Panc1 (cell line): ENCODE measurements at places on chromosomes 11 and 22. TPM values are rescaled to one million over a fixed set of nuclear protein-coding genes. Genes with fewer than 3 reads are reported as not detected.

Gene HSCB
- 10.2 TPM for total RNA-seq

Gene C11orf91
- total RNA-seq: 1.3 TPM

Gene IL18
- 22.5 TPM for total RNA-seq

Gene SLC22A9
- total RNA-seq: not detected

Gene NPTXR
- total RNA-seq: 32.6 TPM

Gene CHRM1
- not detected for total RNA-seq

Gene UPB1
- 0.10 TPM for total RNA-seq

Gene MMP13
- 0.15 TPM for total RNA-seq

- no peak overlapping the region for H3K27ac ChIP-seq
- no peak overlapping the region for H3K4me3 ChIP-seq
- H3K27me3 ChIP-seq: no peaks in the 10 kb centered on the region
- peak; percentile 43 for DNase-seq
- no peaks in the 10 kb centered on the region; the same call in 1 of the 2 replicates for H3K36me3 ChIP-seq
Observed at GRCh38 chr11:117226388-117227385, 5.2 kb downstream of the PCSK7 start.

DNA sequence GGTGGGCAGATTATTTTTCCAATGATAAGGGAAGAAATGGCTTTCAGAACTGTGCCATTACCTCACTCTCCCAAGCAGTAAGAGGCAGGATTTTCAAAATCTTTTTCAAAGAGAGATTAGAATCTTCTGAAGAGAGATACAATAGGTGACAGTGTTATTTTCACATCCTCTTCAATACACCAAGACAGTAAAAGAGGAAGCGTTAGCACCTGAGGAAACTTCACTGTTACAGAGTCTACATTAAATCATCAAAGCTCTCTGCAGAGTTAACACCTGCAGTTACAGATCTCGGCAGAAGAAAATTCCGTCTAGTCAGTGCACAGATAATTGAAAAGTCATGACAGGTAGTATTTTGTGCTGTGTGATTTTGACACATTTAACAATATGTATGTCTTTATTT is 144.9 kb downstream of the PGR start:
- no peaks in the 10 kb centered on the region for H3K36me3 ChIP-seq
- H3K27me3 ChIP-seq: no peaks in the 10 kb centered on the region
- H3K27ac ChIP-seq: no peak overlapping the region
- DNase-seq: no peak
- H3K4me3 ChIP-seq: no peak overlapping the region

- no peak for DNase-seq
- no peak overlapping the region for H3K27ac ChIP-seq
- no peaks in the 10 kb centered on the region for H3K36me3 ChIP-seq
Observed at GRCh38 chr22:47570851-47571250, 808.4 kb downstream of the TBC1D22A start.

DNA sequence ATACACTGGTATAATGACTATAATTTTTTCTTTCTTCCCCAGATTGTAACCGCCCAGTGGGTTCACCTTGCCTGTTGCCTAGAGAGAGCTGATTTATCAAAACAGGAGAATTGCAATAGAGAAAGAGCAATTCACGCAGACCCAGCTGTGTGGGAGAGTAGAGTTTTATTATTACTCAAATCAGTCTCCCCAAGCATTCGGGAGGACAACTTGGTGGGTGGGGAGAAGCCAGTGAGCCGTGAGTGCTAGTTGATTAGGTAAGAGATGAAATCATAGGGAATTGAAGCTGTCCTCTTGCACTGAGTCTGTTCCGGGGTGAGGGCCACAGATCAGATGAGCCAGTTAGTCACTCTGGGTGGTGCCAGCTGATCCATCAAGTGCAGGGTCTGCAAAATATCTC is 73.2 kb downstream of the SLC35F2 start:
- H3K27me3 ChIP-seq: no peaks in the 10 kb centered on the region
- no peak overlapping the region for H3K4me3 ChIP-seq
- H3K4me1 ChIP-seq: peaks cover 7% of the 10 kb centered on the region
- H3K36me3 ChIP-seq: no peaks in the 10 kb centered on the region
- no peak for DNase-seq

GRCh38 chr11:122812638-122813037 is 25.7 kb upstream of the CRTAM start:
- H3K4me3 ChIP-seq: no peak overlapping the region
- no peaks in the 10 kb centered on the region; the same call in 1 of the 2 replicates for H3K4me1 ChIP-seq
- no peak overlapping the region for H3K27ac ChIP-seq
- DNase-seq: no peak
- no peaks in the 10 kb centered on the region for H3K27me3 ChIP-seq
- no peaks in the 10 kb centered on the region for H3K36me3 ChIP-seq

DNA sequence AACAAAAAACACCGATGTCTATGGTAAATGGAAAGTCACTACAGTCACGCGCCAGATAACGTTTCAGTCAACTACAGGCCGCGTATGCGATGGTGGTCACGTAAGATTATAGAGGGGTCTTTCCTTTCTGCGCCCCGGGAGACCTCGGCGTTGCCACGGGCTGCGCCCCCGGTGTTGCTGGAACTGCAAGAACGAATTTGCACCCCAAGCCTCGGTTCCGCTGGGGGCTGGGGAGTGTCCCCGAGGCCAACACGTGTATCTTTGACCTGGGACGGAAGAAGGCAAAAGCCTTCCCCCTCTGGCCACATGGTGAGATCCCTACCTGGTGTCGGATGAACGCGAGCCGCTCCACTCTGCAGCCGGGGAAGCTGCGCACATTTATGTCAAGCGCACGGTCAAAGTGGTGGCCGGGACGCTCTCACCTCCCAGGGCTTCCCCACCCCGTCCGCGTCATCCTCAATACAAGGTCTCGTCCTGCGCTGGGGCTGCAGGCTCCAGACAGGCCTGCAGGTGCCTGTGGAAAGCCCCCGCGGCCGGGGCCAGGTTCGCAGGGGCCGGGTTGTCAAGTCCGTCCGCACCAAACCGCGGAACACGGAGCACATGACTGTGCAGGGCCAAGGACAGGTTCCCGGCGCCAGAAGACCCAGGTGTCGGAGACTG is 29.3 kb upstream of the APLP2 start:
- DNase-seq: no peak
- H3K4me1 ChIP-seq: peaks cover 16% of the 10 kb centered on the region; the same call in 1 of the 2 replicates
- H3K4me3 ChIP-seq: no peak overlapping the region
- no peaks in the 10 kb centered on the region for H3K36me3 ChIP-seq
- no peak overlapping the region for H3K27ac ChIP-seq
- no peaks in the 10 kb centered on the region for H3K27me3 ChIP-seq

GRCh38 chr11:12800032-12800671 is 125.9 kb downstream of the TEAD1 start:
- no peak overlapping the region for H3K27ac ChIP-seq
- H3K4me3 ChIP-seq: no peak overlapping the region
- H3K36me3 ChIP-seq: 0 out of 2 replicates have a peak, but pooled peaks cover 2% of the 10 kb centered on the region
- DNase-seq: no peak

DNA sequence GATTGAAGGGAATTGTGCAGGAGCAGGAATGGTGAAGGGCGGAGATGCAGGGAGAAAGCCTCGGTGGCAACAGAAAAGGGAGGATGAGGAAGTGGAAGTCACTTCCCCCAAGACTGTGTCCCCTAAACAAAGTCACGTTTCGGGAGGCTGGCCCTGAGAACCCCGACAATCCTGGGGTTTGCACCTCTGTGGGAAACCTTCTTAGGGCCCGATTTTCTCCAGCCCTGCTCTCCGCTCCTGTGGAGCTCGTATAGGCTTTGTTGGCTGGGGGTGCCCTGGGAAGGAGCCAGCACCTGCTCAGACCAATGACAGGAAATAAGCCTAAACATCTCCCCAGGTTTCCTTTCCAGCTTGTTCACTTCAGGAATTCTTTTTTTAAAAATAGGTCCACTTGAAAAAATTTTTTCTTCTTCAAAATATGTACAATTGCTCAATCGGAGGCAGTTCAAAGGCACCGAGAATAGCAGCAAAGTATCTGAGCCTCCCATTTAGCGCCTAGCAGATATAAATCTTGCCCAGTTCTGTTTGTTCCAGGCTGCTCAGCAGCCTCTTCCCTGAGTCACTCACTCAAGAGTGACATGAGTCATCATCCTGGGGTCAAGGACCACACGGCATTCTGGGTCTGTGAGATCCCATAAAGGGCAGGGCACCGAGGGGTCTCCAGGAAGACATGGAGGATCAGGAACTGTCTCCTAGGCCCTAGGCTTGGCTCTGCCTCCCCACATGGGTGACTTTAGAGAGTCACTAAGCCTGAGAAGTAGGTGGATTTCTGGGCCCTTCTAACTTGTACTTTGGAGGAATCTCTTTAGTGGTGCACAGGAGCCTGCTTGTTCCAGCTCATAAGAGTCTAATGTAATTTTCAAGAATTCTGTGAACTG is 34.0 kb downstream of the IRAG1 start:
- no peaks in the 10 kb centered on the region for H3K27me3 ChIP-seq
- peaks cover 29% of the 10 kb centered on the region for H3K4me1 ChIP-seq
- H3K27ac ChIP-seq: peak overlapping the region; percentile 74
- H3K36me3 ChIP-seq: no peaks in the 10 kb centered on the region
- H3K4me3 ChIP-seq: peak overlapping the region; percentile 9; the same call in 1 of the 2 replicates

- DNase-seq: no peak
- H3K27me3 ChIP-seq: no peaks in the 10 kb centered on the region
- peak overlapping the region; percentile 99 for H3K27ac ChIP-seq
- H3K36me3 ChIP-seq: peaks cover 25% of the 10 kb centered on the region
- peak overlapping the region; percentile 94 for H3K4me3 ChIP-seq
- H3K4me1 ChIP-seq: peaks cover 12% of the 10 kb centered on the region
Observed at GRCh38 chr11:61362542-61362875, 335 bp downstream of the TMEM138 start.

DNA sequence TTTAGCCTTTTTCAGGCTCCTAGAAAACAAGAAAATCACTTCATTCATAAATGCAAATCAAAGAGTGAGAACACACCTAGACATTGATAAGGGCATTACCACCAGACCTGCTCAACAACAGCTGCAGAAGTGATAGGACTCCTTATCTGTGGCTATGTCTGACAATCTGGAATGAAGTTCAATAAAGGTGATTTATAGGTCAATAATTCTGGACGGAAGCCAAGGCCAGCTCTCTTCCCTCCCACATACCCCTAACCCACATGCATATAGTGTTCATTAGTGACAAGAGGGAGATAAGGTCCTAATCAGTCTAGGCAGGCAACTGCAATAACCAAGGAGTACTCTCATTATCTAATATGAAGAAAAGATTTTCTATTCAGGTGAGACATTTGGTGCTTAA is 111.3 kb downstream of the ETS1 start:
- no peaks in the 10 kb centered on the region for H3K27me3 ChIP-seq
- peaks cover 17% of the 10 kb centered on the region; the same call in 1 of the 2 replicates for H3K36me3 ChIP-seq
- no peak overlapping the region for H3K27ac ChIP-seq
- DNase-seq: no peak
- H3K4me1 ChIP-seq: peaks cover 17% of the 10 kb centered on the region

DNA sequence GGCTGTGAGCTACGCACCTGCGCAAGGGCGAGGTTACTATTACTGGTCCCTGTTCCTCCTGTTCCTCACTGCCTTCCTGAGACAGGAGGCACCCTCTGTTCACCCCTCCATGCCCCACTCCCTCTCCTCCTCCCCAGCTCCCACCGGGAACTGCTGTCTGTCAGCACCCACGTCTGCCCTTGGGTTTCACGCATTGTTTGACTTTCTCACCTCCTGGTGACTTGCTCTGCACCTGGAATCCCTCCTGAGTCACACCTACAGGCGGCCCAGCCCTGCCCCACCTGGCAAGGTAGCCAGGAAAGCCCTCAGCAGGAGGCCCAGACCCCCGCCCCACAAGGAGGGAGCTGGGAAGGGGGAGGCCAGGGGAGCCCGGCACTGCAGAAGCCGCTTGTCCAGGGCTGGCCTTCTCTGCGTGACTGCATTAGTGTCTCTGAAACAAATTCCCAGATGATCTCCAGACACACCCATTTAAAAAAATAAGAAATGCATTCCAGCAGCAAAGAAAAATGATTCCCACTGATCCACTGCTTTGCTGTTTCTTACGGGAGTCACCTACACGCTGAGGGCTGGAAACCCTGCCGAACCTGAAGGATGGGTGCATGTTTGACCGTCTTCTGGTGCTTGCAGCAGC is 86.4 kb downstream of the CELSR1 start:
- peaks cover 17% of the 10 kb centered on the region for H3K4me1 ChIP-seq
- no peaks in the 10 kb centered on the region for H3K27me3 ChIP-seq
- no peak for DNase-seq
- H3K36me3 ChIP-seq: no peaks in the 10 kb centered on the region

- DNase-seq: no peak
- H3K27ac ChIP-seq: no peak overlapping the region
- no peak overlapping the region for H3K4me3 ChIP-seq
- no peaks in the 10 kb centered on the region for H3K27me3 ChIP-seq
- no peaks in the 10 kb centered on the region for H3K4me1 ChIP-seq
Observed at GRCh38 chr22:44483878-44484277, 14.2 kb downstream of the RTL6 start.

DNA sequence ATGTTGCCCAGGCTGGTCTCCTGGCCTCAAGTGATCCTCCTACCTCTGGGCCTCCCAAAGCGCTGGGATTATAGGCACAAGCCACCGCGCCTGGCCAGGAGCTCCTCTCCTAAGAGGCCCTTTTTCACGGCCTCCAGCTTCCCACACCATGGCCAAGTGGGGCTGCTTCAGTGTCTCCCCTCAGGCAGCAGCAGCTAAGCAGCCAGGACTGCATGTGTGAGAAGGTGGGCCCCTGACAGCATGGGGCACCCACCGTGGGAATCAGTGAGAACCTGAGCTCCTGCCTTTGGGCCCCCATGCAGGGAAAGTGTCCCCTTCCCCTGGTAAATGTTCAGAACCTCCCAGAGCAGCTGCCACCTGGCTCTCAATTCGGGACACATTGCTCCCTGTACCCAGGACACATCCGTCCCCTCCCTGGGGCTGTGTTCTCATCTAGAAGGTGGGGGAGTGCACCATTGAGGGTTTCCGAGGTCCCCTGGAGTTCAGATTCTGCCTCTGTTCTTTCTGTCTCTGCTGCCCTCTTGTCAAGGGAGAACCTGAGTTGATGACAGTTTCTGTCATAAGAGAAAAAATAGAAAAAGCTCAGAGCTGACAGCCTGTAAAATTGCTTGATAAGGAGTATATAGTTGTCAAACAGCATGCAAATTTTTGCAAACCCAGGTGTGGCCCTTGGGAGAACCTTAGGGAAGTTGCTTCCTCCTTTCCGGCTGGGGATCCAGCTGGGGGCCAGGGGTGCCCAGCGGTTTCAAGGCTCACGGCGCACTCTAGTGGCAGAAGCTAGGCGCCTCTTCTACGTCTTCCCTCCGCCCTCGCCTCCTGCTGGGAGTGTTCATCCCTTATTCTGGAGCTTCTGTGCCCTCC is 29.7 kb downstream of the FAM83F start:
- peak; percentile 30 for DNase-seq
- no peaks in the 10 kb centered on the region for H3K36me3 ChIP-seq
- H3K4me3 ChIP-seq: no peak overlapping the region
- H3K27me3 ChIP-seq: no peaks in the 10 kb centered on the region
- H3K27ac ChIP-seq: no peak overlapping the region

DNA sequence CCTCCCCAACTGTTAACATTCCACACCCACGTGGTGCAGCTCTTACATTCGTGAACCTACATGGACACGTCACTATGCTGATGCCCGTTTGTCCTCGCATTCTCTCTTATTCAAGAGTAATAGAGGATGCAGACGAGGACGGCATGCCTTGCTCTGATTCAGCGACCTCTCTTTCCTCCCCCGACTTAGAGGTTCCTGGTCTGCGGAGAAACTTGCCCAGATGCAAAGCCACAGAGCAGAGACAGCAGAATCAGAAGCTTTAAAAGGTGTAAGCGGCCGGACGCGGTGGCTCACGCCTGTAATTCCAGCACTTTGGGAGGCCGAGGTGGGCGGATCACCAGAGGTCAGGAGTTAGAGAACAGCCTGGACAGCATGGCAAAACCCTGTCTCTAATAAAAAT is 288.0 kb downstream of the NTM start:
- H3K27ac ChIP-seq: no peak overlapping the region
- H3K4me1 ChIP-seq: no peaks in the 10 kb centered on the region
- no peak for DNase-seq
- H3K4me3 ChIP-seq: no peak overlapping the region
- peaks cover 14% of the 10 kb centered on the region for H3K27me3 ChIP-seq
